Kasumi-1 (cell line): ENCODE measurements at places on chromosomes 7 and 10.

DNA sequence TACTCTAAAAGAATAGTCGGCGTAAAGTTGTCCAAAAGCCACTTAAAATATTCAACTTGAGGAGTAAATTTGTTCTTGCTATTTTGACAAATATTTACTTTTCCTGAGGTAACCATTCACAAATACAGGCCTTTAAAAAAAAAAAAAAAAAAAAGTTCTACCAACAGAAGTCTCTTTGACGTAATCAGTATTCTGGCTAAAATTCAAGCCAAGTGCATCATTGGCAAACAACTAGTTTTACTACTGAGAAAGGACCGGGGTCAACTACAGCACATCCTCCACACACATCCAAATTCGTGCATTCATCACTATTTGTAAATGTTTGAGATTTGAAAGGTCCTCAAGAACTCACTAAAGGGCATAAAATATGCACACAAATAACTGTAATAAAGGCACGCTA is 2.0 kb downstream of the OAT start:
- no peak for DNase-seq

- no peak for DNase-seq
These were observed 349.7 kb downstream of the AUTS2 start for GRCh38 chr7:69947998-69948397.

- no peak for DNase-seq
These were observed 22.1 kb upstream of the LMOD2 start for GRCh38 chr7:123633553-123633952.

DNA sequence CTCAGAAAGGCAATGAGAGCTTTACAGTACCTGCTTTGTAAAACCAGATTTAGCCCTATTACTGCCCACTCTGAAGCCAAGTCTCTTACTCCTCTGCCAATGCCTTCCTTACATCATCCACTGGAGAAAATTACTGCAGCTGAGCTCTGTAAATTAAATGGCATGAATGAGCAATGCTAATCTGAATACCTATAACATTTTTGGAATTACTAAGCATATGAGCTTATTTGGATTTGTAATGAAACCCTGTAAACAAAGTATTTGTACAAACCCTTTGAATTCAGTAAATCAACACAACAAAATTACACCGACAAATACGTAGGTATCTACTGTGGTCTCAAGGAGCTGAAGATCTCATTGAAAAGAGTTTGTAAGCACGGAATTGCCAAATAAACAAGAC is 12.1 kb upstream of the CCNY start:
- no peak for DNase-seq

DNA sequence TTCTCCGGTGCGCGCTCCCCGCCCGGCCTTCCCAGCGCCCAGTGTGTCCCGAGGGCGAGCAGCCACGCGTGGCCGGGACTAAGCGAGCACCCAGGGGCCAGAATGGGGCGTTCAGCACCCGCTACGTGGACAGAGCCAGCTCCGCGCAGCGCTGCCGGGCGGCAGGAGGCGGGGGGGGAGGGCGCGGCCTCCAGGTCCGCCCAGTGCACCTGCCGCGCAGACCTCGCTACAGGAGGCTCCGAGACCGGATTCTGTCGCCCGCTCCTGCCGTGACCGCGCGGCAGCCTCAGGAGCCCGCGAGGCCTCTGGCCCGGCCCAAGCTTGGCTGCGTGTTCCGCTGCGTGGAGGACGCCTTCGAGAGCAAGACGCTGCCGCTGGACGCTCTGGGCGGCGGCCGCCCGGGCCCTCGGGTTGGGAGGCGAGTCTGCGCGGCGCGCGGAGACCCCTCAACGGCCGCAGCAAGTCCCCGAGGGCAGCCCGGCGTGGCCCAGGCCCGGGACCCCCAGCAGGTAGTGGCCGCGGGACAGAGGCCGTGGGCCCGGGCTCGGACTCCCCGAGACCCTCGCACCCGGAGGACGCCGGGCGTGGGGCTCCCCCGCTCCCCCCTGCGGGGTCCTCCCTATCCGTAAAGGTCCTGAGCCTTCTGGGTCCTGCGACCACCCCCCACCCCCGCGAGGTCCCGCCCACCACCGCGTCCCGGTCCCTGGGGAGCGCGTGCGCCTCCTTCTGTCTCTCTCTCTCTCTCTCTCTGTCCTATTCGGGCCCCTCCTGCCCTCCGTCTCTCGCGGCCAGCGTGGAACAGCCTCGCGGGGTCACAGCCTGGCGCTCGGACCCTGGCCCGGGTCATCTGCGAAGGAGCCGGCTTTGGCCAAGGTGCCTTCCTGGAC is 904 bp upstream of the DPYSL4 start:
- no peak for DNase-seq

- DNase-seq: no peak
These were observed 446.4 kb downstream of the SDK1 start for GRCh38 chr7:3747467-3747866.

GRCh38 chr10:68517188-68517587 is 10.1 kb downstream of the SLC25A16 start:
- no peak for DNase-seq

DNA sequence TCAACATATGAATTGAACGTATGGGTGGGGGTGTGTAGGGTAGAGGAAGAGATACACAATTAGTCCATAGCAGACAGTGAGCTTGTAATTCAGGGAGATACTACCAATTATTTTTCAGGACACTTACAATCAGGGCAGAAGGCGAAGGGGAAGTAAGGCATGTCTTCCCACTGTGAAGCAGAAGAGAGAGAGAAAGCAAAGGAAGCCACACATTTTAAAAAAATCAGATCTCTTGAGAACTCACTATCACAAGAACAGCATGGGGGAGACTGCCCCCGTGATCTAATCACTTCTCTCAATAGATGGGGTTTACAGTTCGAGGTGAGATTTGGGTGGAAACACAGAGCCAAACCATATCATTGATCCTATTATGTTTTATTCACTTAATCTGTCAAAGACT is 116.4 kb upstream of the RPA3 start:
- no peak for DNase-seq

DNA sequence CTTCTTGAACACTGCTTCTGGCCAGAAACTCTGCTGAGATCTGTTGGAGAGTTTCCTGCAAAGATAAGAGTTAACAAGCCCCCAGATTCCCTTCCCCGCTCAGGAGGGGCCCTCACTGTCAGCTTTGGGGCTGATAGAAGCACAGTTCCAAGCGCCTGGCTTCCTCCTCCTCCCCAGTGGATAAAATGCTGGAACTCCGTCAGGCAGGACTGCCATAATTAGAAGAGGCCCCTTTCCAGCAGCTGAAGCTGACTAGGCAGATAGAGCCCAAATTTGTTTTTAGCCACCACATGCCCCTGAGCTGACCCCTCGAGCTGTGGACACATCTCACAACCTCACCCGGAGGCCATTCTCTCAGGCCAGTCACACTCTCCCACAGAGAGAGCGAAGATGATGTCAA is 89.4 kb downstream of the TBXAS1 start:
- DNase-seq: no peak

GRCh38 chr7:157900556-157900955 is 563.8 kb downstream of the DNAJB6 start:
- DNase-seq: no peak

DNA sequence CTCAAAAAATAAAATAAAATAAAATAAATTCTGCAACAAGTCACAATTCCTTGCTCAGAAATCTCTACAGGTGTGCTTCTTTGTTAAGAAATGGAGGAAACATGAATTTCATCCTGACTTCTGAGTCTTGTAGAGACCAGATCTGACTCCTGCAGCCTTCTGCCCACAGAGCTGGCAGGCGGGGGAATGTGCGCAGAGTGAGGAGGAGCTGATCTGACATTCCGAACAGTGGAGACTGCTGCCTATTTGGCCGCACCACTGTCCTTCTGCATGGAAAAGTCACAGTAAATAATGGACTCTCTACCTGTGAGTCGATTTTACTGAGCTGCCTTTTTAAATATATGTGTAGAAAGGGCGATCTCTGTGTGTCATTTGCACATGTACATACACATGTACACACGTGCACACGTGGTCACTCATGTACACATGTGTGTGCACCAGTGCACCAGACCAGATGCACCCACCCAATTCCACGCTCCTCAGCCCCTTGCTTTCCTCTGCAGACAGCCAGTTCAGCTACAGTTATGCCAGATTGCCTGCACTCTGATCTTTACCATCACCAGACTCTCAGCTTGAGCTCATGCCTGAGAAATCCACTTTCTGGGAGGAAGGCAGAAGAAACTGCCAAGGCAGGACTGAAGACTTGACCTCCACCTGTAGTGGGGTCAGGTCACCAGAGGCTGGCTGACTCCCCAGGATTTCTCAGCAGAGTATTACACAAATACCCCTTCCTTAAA is 54.9 kb downstream of the IKZF1 start:
- no peak for DNase-seq

DNA sequence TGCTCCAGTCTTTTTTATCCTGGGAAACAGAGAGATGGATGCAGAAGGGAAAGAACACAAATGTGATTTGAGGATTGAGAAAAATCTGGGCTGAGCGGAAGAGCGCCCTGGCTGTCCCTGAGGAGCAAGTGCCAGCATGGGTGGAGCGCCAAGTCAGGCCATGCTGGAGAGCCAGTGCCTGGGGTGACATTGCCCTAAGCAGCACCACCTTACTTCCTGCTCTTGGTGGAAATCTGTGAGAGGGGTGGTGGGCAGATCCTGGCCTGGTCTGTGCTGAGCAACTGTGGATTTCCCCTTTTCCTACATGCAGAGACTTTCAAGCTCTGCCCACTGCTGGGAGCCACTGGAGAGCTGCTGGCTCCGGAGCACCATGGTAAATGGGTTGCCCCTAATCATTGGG is 36.9 kb downstream of the DDIT4 start:
- peak; percentile 27 for DNase-seq

DNA sequence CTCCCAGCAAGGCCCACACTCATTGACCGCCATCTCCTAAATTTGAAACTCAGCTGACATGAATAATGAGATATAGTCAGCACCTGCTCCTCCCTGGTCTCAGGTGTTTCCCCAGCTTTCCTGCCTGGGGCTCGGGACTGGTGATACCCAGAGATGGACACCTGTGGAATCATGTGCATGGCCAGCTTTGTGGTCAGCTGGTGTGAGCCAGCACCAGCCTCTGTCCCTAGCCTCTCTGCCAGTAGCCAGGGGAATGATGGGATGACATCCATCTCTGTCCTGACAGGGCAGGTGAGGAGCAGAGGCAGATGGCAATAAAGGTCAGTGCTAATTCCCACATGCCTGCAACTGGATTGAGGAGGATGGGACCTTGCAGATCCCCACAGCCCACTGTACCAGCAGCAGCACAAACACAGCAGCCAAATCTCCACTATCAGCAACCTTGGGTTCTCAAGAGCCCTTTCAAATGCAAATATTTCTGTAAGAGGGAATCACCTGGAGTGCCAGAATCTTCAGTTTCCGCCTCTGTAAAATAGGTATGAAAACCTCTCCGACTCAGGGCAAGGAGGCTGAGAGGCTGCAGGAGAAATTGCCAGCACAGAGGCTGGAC is 329.2 kb upstream of the ZMIZ1 start:
- DNase-seq: no peak

GRCh38 chr10:42933448-42934340 is 143.2 kb upstream of the RET start:
- no peak for DNase-seq

GRCh38 chr10:92970301-92971070 is 90.1 kb upstream of the CYP26C1 start:
- no peak for DNase-seq

DNA sequence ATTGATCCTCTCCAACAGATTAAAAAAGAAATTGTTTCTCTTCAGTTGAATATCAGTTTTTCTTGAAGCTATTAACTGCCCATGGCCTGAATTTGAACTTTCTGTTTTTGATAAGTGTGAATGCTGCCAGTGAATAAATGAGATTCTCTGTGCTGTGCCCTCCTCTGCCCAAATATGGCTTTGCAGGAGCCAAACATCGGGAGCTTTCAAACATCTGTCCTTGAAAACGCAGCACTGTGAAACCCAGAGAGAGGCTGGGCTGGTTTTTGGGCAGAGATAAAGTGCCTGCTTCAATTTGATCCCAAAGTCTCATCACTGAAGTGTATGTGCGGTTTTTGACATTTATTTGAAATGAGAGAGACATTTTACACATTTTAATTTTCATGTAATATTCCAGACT is 268.3 kb upstream of the SHH start:
- DNase-seq: no peak

- no peak for DNase-seq
These were observed 2.5 kb downstream of the LFNG start for GRCh38 chr7:2521952-2522591.

GRCh38 chr10:99598781-99599509 is 21.3 kb downstream of the SLC25A28 start:
- DNase-seq: no peak

GRCh38 chr10:75497997-75498883 is 66.8 kb downstream of the LRMDA start:
- no peak for DNase-seq

- peak; percentile 26 for DNase-seq
These were observed 32.6 kb downstream of the LHPP start for GRCh38 chr10:124494046-124494807.

DNA sequence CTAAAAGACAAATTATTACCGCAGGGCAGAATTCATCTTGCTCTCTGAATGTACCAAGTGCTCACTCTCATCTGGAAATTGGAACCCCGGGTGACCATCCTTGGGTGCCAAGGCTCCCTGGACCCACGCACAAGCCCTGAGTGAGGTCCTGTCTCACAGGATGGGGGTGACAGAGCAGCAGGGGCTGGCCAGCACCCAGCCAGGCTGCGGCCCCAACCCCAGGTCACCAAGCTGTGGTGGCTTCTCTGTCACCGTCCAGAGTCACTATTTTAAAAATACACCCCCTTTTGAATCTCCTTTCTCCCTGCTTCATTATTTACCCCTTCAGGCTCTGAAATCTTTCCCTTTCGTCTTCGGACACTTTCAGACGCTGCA is 148.6 kb downstream of the PRKAG2 start:
- no peak for DNase-seq

DNA sequence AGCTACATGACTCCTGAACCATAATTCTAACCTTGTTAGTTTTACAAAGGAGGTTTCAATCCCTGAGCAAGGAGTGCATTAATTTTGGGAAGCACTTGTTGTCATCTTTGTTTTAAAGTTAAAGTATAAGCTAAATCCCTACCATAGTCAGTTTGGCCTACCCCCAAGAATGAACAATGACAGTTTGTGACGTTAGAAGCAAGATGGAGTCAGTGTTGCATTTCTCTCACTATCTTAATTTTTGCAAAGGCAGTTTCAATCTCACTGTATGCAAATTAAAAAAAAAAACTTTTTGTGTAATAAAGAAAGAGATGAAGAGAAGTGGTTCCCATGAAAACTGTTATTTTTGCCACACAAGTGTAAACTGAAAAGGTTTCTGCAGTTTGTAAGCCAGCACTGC is 50.7 kb upstream of the PIK3AP1 start:
- no peak for DNase-seq

GRCh38 chr7:155844526-155844925 is 32.3 kb upstream of the SHH start:
- no peak for DNase-seq

DNA sequence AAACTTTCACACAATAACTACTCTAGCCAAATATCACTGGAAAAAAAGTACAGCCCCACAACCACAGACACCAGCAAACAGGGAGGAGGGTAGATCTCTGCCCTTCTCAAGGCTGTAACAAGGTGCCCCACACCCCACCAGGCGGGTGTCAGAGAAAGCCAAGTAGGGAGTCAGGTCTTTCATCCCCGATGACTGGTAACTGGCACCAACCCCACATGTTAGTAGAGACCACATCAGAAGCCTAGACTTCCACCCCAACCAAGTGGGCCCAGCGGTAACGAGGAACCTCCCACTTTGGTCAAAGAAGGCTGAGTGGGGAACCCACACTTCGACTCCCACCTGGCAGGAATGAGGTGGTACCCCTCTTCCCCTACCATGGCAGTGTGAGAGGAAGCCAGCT is 16.4 kb upstream of the RUFY2 start:
- no peak for DNase-seq
